ENCODE measurements at places on chromosomes 7 and 10.

GRCh38 chr7:29468196-29468595 is 95.4 kb upstream of the PRR15 start:
- no peak for DNase-seq

- DNase-seq = no peak
These were observed 70.1 kb downstream of the RNF216 start for GRCh38 chr7:5711409-5711808.

- no peak for DNase-seq
These were observed 5.2 kb upstream of the HTR7 start for GRCh38 chr10:90862908-90863514.

DNA sequence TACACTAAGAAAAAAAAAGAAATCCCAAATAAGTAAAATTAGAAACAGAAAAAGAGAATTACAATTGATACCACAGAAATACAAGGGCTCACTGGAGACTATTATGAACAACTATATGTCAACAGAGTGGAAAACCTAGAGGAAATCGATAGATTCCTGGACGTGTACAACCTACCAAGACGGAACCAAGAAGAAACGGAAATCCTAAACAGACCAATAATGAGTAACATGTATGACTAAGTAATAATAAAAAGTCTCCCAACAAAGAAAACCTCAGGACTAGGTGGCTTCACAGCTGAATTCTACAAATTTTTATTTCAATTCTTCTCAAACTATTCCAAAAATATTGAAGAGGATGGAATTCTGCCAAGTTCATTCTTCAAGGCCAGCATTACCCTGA is 13.9 kb downstream of the DIP2C start:
- no peak for DNase-seq

GRCh38 chr7:38178695-38179344 is 775 bp downstream of the STARD3NL start:
- DNase-seq = no peak

DNA sequence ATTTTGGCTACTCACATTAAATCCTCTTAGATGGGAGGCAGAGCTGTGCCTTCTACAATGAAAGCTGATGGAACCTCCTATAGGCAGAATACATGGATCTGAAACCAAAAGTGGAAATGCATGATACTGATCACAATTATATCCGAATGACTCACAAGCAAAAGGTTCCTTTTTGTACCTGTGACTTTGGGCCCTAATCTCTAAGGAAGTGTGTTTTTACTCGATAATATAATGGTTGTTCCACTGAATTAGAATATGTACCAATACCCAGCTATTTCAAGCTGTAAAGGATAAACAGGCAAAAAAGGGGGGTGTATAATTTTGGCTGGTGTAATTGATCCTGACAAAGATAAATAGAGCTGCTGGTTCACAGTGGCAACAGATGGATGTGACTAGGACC is 17.6 kb upstream of the LAMB1 start:
- DNase-seq = no peak

DNA sequence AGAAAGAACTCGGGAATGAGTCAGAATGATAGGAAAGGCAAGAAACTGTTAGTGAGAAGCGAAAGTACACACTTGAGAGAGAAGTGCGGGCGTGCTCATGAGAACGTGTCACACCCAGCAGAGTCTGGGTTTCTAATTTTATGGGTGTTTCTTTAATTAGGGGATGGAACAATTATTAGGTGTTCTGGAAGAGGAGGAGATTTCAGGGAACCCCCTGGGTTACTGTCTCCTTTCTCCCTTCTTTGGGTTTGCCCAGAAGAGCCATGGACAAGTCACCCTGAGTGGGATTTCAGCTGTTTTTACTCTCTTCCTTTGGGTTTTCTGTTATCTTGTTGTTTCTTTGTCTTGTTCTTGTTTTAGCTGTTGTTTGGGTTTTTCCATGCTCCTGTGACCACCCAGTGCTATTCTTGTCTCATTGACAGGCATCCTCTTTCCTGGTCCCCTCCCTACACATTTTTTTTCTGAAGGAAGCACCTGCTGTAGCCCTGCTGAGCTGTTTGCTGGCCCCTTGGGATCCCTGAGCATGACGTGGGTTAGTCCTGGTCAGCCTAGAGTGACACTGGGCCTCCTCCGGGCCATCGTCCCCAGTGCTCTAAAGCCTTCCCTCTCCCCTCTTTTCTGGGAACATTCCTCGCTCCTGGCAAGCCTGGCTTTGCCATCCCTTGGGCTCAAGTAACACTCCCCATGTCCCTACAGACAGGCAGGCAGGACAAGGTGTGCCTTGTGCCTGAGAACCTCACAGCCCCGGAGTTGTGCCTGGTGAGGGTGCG is 3.5 kb downstream of the SH2D4B start:
- DNase-seq = no peak

DNA sequence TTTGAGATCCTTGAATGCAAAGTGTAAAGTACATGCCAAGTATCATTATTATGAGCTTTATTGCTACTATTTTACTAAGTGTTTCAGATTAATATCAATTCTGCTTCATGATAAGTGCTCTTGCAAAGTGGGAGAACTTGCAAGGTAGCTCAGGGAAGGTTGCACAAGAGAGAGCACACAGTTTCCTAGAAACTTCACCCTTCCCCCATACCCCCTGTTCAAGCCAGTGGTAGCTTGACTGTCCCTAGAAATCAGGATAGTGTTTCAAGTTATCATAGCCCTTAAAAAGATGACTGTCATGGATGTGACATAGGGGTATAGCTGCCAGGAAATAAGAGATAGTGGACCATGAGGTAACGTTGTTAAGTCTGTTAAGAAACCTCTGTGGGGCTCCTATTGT is 251.5 kb downstream of the TRIL start:
- DNase-seq = no peak

GRCh38 chr10:117458571-117458970 is 83.3 kb upstream of the PDZD8 start:
- no peak for DNase-seq

GRCh38 chr7:100444311-100445278 is 8.3 kb upstream of the PPP1R35 start:
- DNase-seq = no peak

- DNase-seq = no peak
These were observed 17.8 kb upstream of the CLDN4 start for GRCh38 chr7:73812996-73813395.

DNA sequence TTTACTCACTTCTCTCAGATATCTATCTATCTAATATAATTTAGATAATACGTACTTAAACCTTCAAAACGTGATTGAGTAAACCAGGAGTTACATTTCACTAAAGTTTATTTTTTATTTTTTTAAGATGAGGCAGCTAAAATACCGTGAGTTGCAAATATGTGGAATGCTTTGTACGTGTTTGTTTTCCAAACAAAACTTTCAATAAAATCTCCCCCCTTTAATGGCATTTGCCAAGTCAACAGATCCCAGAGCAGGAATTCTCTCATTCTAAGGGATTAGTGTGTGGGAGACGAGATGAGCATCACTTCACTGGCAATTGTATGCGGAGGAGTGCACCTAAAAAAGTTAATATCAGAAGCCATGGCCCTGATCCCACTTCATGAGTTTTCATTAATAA is 53.7 kb upstream of the MAGI2 start:
- no peak for DNase-seq

DNA sequence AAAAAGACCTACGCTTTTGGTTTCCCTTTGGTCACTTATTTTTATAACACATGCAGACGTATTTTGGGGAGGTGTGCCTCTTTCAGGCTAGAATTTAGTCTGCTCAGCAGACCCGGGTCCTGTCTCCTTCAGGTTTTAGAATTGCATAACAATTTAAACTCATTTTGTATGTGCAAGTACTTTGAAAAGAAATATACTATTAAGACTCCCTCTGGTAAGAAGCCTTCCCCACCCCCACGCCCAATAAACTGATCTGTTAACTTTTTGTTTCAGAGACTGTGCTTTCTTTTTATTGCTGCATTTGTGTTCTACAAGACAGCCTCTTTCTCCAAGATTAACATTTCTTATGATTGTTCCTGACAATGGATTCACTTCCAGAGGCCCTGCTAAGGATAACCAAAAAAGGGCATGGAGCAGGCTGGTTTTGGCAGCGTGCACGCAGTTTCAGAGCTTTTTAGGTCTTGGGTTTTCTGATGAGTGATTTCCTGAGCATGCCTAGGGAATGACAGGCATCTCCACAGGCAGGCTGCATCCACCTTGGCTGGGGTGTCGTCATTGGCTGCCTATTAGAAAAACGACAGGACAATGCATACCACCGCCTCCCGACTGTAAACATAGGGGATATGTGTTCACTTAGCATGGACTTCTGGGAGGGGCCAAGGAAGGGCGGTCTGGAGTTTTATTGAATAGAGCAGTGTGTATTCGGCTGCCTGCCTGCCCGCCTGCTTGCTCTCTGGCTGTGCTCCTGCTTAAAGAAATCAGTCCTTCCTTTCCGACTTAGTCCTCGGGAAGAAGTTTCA is at the start of gene CALD1:
Gene CALD1, plus strand, starts transcription at position 694 of the 800 bp plus-strand sequence. CDS start 88,100 bp downstream, outside the sequence.
- no peak for DNase-seq

- DNase-seq = no peak
These were observed 48.0 kb upstream of the DLG5 start for GRCh38 chr10:77974396-77975074.

- DNase-seq = no peak
These were observed 157.0 kb upstream of the ZMIZ1 start for GRCh38 chr10:78911533-78912340.

- no peak for DNase-seq
These were observed 290.8 kb upstream of the ZNF32 start for GRCh38 chr10:43939389-43939938.

GRCh38 chr7:9192969-9193368 is 759.6 kb downstream of the NXPH1 start:
- no peak for DNase-seq

DNA sequence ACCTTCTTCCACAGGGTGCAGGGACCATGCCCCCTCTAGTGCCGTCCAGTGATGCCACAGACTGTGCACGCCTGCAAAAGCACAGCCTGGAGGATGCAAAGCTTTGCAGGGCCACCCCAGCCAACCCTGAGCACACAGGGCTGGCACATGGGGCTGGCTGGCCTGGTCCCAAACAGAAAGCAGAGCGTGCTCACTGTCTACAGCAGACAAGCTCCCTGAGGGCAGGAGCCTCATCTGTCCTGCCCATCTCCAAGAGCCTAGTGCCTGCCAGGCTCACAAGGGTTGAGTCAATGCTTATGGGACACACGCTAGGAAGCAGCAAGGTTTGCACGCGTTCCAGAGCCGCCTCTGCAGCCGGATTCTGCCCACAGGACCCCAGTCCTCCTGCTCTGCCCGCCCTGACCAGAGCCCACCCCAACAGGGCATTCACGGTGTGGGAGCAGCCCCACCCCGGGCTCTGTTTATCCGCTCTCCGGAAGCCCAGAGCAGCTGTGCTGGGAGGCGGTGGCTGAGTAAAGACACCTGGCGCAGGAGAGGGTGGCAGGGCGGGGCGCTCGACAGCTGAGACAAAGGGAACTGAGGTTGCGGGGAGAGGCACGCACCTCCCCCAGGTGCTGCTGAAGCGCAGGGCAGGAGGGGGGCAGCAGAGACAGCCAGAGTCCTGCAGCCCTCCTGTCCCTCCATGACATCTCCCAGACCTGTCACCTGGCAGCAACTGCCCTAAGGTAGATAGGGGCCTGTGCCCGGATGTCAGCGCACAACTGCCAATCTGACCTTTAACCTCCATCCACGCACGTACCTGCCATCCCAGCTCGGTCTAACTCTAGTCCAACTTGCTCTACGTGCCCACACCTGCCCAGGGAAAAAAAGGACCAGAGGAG is 4.3 kb downstream of the KCNH2 start:
- DNase-seq = no peak

DNA sequence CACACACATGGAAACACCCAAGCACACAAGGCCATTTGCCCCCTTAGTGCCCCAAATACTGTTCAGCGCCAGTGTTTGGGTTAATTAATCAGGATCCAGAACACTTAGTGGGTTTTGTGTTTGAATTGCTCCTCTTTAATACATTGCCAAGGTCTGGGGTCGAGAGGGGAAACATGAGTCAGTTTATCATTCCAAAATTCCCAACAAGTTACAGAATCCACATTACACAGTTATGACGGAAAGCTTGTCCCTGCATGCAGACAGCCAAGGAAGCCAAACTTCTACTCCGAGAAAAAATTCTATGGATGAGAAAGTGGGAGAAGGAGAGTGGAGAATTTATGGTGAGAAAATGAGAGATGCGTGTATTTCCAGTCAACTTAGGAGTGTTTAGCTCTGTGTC is 189.0 kb downstream of the NPSR1 start:
- no peak for DNase-seq

DNA sequence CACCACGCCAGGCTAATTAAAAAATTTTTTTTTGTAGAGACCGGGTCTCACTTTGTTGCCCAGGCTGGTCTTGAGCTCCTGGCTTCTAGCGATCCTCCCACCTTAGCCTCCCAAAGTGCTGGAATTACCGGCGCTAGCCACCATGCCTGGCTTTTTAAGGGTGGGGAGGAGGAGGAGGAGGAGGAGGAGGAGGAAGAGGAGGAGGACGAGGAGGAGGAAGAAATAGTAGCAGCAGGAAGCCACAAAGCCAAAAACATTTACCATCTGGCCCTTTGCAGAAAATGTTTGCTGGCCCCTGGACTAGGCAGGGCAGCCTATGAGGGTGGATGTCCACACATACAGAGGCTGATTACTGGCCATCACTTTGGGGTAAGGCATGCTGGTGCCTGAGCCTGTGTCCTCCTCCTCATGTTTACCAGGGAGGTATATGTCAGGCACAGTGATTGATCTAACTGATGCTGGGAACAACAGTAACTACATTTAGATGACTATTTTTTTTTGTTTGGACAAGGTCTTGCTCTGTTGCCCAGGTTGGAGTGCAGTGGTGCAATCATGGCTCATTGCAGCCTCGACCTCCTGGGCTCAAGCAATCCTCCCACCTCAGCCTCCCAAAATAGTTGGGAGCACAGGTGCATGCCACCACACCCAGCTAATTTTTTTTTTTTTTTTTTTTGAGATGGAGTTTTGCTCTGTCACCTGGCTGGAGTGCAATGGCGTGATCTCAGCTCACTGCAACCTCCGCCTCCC is 122.1 kb downstream of the HIP1 start:
- DNase-seq = no peak

GRCh38 chr10:73841526-73842285 is 30.3 kb upstream of the NDST2 start:
- DNase-seq = no peak

- no peak for DNase-seq
These were observed 14.4 kb downstream of the NAMPT start for GRCh38 chr7:106270122-106270977.

DNA sequence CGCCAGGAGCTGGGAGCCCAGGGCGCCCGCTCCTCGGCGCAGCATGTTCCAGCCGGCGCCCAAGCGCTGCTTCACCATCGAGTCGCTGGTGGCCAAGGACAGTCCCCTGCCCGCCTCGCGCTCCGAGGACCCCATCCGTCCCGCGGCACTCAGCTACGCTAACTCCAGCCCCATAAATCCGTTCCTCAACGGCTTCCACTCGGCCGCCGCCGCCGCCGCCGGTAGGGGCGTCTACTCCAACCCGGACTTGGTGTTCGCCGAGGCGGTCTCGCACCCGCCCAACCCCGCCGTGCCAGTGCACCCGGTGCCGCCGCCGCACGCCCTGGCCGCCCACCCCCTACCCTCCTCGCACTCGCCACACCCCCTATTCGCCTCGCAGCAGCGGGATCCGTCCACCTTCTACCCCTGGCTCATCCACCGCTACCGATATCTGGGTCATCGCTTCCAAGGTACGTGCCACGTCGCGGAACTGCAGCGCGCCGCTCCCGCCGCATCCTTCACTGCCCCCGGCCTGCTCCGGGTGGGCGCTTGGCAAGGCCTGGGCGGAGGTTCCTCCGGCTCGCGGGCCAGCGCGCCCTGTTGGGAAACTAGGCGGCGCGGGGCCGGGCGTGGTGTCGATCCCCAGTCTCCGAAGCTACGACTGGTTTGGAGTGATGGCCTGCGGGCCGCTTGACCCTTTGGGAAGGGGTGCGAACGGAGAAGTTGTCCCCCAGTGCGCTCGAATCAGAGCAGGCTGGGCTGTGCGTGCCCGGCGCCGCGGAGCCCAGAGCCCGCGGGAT is 868 bp downstream of the EMX2 start:
- DNase-seq = no peak

GRCh38 chr10:74160013-74160412 is 9.0 kb downstream of the ADK start:
- DNase-seq = no peak
